Psoas muscle (tissue), 8 donors: ENCODE measurements at places on chromosomes 6 and 20.

DNA sequence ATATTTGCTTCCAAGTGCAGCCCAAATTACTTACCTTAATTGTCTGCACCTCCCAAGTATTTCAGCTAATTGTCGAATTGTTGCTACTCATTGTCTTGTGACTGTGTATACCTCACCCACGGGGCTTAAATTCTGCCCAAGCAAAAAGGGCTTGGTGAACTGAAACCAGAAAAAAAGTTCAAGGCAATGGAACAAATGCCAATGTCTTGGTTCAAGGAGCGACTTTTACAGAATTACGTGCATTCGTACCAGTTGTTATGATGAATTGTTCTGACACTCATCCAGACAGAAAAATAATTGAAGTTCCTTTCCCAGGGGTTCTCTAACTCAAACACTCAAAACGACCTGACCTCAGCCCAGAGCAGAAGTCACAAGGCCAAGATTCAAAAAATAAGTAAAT is 13.9 kb upstream of the PXDC1 start:
- DNase-seq = no peak
- H3K27me3 ChIP-seq = no peaks in the 10 kb centered on the region
- no peak overlapping the region for H3K4me3 ChIP-seq
- no peak overlapping the region for H3K27ac ChIP-seq
- no peaks in the 10 kb centered on the region for H3K4me1 ChIP-seq

DNA sequence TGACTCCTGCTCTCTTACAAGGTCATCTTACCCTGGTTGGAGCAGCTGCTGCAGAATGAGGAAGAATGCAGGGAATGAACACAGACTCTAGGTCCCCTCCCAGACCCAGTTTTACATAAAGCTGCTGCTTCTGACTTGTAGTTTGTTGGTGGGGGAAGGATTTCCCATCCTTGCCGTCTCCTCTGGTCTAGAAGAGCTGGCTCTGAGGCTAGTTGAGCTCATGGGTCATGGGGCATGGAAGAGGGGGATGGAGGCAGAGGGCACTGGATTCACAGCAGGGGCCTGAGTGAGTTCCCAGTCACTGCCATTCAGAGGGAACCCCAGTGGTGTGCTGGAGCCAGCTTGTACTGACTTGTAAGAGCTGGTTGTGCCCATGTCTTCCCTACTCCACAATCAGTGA is 9.2 kb upstream of the GUCA1A start:
- no peak overlapping the region for H3K4me3 ChIP-seq
- H3K4me1 ChIP-seq = no peaks in the 10 kb centered on the region
- DNase-seq = no peak

- no peak overlapping the region for H3K27ac ChIP-seq
- no peaks in the 10 kb centered on the region for H3K4me1 ChIP-seq
- H3K27me3 ChIP-seq = no peaks in the 10 kb centered on the region
- H3K4me3 ChIP-seq = no peak overlapping the region
- DNase-seq = no peak
Observed at GRCh38 chr20:3010985-3011723, 32.3 kb upstream of the GNRH2 start.

GRCh38 chr20:57783196-57783595 is 73.4 kb upstream of the PMEPA1 start:
- H3K27me3 ChIP-seq = no peaks in the 10 kb centered on the region
- no peak overlapping the region for H3K4me3 ChIP-seq
- no peaks in the 10 kb centered on the region for H3K36me3 ChIP-seq

- no peak overlapping the region for H3K27ac ChIP-seq
- no peaks in the 10 kb centered on the region for H3K4me1 ChIP-seq
- no peaks in the 10 kb centered on the region for H3K27me3 ChIP-seq
- no peaks in the 10 kb centered on the region for H3K36me3 ChIP-seq
Observed at GRCh38 chr20:40604416-40604815, 84.6 kb downstream of the MAFB start.

DNA sequence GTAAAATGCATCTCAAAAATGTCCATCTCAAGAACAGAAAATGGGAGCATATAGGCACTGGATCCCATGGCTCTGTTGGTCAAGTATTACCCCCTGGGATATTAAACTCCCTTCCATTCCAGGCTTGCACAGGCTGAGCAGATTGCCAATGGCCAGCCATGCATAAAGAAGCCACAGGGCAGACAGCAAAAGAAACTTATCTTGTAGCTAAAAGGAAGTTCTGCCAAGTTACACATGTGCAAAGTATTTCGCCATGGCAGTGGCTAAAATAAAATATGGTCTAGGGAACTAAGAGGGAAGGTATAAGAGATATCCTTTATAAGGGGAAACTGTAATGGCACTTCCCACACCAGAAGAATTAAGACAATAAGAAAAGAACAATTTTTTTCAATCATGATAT is 415.6 kb upstream of the BTBD3 start:
- H3K27me3 ChIP-seq = no peaks in the 10 kb centered on the region
- H3K27ac ChIP-seq = no peak overlapping the region
- H3K4me3 ChIP-seq = no peak overlapping the region
- no peaks in the 10 kb centered on the region for H3K4me1 ChIP-seq

DNA sequence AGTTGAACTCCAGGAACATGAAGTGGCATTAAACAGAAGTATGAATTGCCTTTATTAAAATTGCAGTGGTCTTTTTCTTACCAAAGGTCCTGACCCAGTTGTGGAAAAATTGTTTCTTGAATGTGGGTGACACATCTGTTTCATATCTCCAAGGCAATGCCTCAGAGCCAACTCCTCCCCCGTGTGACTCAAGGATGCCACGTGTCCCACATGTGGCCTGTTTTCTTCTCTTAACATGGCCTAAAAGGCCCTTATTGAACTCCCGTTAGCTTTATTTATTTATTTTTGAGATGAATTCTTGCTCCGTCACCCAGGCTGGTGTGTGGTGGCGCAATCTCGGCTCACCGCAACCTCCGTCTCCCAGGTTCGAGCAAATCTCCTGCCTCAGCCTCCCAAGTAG is 128.4 kb upstream of the ESR1 start:
- peak; percentile 64 for DNase-seq
- no peaks in the 10 kb centered on the region for H3K27me3 ChIP-seq
- peaks cover 13% of the 10 kb centered on the region for H3K4me1 ChIP-seq
- no peaks in the 10 kb centered on the region for H3K36me3 ChIP-seq
- H3K4me3 ChIP-seq = no peak overlapping the region
- no peak overlapping the region for H3K27ac ChIP-seq
